G401 (cell line): ENCODE measurements at places on chromosomes 1 and 21. TPM values are rescaled to one million over a fixed set of nuclear protein-coding genes. Genes with fewer than 3 reads are reported as not detected.

GRCh38 chr1:108817016-108817415 lies 39.9 kb downstream of the AKNAD1 start:
- DNase-seq: no peak

GRCh38 chr1:238177960-238178645 lies 287.4 kb upstream of the ZP4 start:
- DNase-seq: no peak

DNA sequence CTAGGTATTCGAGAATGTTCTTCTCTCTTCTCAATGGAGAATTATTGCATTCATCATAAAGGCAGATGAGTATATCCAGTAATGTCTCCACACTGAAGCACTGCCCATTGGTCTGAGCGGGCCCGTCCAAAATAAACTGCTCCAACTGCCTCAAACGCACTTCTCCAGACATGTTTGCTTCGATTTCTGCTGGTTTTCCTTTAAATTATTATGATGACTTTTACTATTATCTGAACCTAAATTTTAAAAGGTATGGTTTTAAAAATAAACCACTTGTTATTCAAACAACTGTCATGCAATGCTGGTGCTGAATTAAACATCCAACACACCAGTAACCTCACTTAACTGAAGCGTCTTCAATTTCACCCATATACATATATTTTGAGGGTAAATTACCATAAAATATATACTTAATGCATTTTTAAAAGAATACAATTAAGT lies 1.3 kb downstream of the CDC42BPA start:
- DNase-seq: peak; percentile 68

The UTS2 gene
- not detected in 2 replicates for total RNA-seq

DNA sequence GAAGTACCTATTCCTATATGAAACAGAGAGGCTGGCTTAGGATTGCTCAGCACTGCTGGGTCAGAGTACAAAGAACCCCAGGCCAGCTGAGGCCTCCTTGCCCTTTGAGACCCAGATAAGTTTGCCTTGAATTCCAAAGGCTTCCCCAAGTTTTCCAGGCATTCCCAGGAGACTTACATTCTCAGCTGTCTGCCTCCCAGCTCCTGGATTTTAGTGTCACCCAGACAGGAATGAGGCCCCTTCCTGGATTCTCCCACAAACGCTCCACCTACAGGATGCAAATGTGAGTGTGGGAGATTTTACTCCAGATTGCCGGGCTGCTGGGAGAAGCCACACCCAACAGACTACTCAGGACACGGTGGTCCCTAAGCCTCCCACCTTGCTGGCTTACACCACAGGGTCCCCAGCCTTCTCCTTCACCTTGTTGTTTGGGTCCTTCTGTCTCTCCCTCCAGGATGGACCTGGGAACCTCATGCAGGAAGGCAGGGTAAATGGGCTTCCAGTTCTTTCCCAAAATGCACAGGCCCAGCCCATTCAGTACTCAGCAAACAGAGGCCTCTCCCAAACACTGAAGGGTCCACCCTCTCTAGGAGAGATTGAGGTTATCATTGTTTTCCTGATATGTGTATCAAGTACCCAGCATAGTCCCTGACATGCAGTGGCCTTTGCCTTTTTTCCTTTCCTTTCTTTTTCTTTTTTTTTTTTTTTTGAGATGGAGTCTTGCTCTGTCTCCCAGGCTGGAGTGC lies 10.6 kb downstream of the RHBG start:
- no peak for DNase-seq

The TRIM58 gene
- total RNA-seq: not detected in 2 replicates

DNA sequence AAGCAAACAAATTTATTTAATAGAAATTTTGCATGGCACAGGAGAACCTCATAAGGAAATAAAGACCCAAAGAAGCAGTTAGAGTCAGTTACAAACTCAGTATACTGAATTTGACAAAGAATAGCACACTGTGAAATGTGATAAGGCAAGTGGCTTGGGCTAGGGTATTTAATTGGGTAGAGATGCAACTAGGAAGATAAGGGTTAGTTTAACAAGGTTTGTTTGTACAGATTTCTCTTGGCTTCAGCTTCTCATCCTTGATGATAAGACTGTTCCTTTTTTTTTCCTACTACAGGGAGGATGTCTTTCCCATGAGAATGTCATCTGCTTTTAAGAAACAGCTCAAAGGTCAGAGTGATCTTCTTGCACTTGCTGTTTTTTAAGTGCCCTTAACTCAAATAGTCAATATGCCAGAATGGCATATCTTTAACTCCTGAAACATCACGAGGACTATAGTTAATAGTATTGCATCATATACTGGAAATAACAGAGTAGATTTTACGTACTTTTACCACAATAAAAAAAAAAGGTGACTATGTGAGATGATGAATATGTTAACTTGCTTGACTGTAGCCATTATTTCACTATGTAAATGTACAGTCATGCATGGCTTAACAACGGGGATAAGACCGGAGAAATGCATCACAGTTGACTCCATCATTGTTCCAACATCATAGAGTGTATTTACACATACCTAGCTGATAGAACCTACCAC lies 9.2 kb upstream of the TRAF3IP3 start:
- DNase-seq: no peak

DNA sequence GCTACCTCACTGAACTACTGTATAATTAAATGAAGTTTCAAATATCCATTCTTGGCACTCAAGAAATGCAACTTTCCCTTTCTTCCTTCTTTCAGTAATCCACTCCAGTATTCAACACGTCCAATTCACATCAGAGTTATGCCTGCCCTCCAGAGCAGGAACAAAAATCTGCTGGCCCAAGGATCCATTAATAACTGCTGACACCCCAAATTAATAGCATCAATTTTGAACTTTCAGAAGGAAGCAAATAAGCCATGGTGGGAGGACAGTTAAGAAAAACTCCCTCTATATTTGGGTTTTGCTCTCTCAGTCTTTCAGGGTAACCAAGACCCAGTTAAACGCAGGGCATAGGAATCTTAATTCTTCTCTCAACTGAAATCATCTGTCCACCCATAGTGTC lies 31.9 kb upstream of the TNFSF4 start:
- no peak for DNase-seq

The TMEM269 gene
- 0.80 TPM in 1 of 2 replicates, not detected in the other for total RNA-seq

The CTTNBP2NL gene
- total RNA-seq: 13.2 and 14.8 TPM in 2 replicates

The MMP23B gene
- total RNA-seq: 1.1 and 1.3 TPM in 2 replicates

DNA sequence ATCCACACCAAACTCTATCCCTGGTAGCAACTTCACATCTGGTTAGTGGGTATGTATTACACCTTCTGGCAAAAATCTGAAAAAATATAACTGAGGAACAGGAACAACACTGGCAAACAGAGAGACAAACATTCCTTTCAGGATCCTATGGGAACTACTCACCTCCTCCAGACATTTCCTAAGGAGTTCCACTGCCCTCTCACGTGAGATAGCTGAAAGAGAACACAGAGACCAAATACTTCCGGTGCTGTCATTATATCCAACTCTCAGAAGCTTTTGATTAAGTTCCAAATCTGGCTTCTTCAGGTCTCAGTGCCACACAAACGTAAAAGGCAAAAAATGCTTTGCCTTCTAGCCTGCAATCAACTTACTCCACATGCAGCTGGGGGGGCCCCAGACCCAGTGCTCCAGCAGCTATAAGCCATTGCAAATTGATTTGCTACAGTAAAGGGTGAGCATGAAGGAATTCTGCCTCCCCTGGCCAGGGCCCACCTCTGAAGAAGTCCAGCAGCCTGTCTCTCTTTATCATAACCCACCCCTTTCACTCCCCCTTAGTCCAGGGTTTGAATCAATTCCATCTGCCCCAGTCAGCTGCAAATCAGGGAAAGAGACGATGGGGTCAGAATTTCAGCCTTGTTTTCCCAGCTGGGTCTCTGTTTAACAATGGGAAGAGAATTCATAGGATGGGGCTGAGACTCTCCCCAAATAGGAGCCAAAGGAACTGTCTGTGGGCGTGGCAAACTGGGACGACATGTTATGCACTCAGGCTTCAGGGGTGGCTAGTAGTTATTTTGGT lies 32.2 kb downstream of the TFAP2E start:
- no peak for DNase-seq

The DYRK3 gene
- 22.2 and 24.1 TPM in 2 replicates for total RNA-seq

The ICOSLG gene
- total RNA-seq: 0.43 TPM in 1 of 2 replicates, not detected in the other

The PRAMEF11 gene
- total RNA-seq: not detected in 2 replicates

DNA sequence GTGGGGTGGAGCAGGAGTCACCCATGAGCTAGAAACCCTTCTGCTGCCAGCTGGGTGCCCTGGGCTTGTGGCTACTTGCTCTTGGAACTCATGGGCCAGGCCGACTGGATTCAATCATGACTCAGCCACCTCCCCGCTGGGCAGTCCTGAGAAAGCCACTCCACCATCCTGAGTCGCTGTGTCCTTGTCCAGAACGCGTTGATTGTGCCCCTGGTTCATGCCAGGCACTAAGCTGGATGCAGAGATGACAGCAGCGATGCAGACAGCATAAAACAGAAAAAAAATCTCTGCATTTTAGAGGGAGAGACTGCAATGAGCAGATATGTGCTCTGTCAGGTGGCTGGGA lies 10.6 kb downstream of the PADI1 start:
- no peak for DNase-seq

DNA sequence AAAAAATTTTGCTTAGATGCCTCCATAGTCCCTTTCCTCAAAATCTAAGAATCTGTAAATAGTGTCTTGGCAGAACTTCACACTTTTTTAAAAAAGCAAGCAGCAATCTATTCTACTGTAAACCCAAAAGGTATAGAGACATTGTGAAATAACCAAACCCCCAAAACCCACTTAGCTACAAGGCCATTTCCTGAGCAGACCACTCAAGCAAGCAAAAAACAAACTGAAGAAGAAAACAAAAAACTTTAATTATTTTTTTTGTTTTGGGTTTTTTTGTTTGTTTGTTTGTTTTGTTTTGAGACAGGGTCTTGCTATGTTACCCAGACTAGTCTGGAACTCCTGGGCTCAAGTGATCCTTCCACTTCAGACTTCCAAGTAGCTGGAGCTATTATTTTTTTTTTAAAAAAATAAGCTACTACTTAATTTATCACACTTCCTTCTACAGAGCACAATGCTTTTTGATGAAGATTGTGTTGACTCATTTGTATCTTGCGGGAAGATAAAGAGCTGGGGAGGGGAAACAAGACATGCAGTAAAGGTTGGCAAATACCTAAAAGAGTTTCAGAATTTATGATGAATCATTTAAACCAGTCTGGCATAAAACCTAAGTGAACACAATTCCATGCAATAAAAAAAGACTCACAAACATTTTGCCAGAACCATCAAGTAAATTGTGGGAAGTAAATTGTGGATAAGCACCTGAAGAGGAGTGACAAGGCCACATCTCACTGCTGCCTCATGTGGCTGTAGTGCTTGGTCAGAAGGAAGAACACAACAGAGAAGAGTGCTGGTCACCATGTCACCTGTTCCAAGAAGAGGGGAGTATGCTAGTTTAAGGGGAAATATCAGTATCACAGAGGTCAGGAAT lies 2.7 kb upstream of the PTPN22 start:
- DNase-seq: peak; percentile 34

DNA sequence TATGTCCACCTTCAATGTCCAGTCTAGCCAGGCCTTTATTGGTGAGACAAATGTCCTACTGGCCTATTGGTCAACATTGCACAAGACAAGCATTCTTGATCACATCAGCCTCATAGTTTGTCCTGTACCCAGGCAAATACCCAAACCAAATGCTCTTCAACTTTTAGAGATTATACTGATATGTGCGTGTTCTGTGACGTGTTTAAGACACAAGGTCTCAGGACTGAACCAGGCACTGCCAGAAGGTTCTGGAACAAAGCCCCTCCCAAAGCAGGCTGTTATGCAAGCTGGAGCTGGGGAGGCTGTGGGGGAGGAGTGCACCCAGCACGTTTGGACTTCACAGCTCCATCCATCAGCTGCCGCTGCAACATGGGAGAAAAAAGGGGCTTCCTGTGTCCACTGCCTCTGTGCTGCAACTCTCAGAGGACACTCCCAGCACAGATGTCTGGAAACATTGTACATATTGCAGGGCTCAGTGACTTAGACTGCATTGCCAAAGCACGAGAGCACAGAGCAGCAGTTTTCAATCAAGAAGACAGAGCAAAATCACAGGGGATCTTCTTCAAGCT lies 45.9 kb downstream of the NID1 start:
- DNase-seq: no peak

DNA sequence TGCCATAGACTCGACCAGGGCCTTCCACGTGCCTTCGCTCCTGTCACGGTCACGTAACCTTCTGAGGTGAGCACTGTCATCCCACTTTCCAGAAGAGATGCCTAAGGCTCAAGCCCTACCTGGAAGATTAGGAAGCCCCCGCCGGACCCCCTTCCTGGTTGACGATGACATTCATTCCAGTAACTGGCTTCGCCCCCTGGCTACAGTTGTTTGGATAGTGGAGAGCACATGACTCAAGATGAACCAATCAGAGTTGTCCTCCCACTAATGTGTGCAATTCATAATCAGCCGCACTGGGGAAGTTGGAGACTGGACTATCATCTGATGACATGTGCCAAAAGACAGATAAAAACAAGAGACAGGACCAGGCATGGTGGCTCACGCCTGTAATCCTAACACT lies 104.0 kb upstream of the GJB5 start:
- no peak for DNase-seq

- DNase-seq: no peak
Measured at GRCh38 chr1:103901072-103901471, 151.4 kb downstream of the AMY1C start.

DNA sequence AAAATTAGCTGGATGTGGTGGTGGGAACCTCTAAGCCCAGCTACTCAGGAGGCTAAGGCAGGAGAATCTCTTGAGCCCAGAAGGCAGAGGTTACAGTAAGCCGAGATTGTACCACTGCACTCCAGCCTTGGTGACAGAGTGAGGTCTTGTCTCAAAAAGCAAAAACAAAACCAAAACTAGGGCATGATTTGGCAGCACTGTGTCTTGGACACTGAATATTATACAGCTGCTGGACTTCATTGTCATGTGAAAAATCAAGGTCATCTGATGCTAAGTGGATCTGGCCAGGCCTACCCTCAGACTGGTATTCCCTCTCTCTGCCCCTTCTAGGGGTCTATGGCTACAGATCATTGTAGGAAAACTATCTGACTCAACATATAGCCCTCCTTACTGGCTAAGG lies 55.2 kb upstream of the MRPS6 start:
- no peak for DNase-seq

DNA sequence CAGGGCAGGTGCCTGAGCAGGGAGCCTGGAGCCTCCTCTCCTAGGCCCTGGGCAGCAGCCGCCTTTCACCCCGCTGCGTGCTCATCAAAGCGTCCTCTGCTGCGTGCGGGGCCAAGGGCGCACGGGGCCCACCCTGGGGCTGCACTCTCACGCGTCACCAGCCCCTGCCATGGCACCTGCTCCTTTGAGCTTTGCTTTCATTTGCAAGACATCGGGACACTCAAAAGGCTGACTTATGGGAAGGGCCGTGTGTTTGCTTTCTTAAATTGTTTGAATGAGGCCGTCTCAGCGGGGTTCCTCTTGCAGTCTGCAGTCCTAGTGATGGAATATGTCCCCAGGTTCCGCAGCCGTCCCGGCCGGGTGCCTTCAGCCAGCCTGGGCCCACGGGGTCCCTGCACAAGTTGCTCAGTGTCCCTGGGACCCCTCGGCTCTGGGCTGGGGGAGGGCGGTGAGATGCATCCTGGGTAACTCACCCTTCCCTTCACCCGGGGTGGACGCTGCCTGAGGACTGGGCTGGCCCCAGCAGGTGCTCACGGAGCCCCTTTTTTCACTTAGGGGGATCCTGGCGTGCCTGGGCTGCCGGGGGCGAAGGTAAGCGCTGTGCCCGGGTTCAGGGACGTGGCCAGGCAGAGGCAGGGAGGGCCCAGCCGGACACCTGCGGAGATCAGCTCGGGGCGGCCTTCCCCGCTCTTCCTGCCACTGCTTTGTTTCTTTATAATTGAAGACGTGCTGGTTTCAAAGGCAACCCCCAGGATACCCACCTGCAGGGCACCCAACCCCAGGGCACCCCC lies 53.1 kb downstream of the SLC19A1 start:
- DNase-seq: no peak

The CXADR gene
- total RNA-seq: 127 and 137 TPM in 2 replicates
